ENCODE measurements at places on chromosomes 12 and 14. TPM values are rescaled to one million over a fixed set of nuclear protein-coding genes. Genes with fewer than 3 reads are reported as not detected.
A peak's percentile ranks its signal among the peaks of the same experiment; 100 is the strongest.

GRCh38 chr12:91171476-91171875 is 11.1 kb downstream of the DCN start:
- no peak for DNase-seq

CCDC184 gene
- 0.05 TPM for total RNA-seq

GRCh38 chr14:63852271-63852816 is 460 bp upstream of the SYNE2 start:
- DNase-seq = peak; percentile 26

GRCh38 chr14:106681161-106681560 is 1154.8 kb downstream of the TMEM121 start:
- no peak for DNase-seq

DNA sequence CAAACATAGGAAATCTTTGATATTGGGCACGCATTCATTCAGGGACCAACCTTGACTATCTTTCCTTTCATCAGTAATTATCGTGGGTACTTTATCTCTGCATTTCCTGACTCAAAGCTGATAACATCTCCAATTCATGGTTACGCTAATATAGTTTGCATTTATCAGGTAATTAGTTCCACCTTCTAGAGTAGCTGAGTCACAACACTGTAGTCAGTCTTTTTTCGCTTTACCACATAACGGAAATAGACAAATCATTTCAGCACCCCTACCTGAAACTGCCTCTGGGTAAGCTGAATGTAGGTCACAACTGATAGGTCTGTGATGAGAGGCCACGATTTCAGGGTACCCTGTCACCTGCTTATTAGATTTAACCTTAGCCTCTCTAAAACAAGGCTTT is 36.7 kb upstream of the IL22 start:
- DNase-seq = no peak

ASB2 gene
- total RNA-seq = not detected

DNA sequence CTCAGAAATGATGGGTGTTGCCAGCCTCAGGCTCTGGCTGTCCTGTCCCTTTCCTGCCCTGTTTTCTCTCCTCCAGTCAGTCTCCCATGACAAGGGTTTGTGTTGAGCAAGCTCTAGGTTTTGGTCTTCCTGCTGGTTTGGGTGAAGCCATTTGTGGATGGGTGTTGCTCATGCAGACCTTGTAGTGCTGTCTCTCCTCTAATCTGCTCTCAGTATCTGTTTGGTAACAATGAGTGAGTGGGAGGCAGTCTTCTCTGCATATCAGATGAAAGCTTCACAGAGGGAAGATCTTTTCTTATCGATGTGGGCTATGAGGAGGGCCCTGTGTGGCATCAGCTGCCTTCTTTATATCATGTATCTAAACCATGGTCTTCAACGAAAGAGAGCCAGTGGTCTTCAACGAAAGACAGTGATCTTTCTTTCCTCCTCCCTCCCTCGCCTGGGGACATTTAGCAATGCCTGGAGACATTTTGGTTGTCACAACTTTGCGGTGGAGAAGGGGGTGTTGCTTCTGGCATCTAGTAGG is 3.6 kb downstream of the CMA1 start:
- DNase-seq = no peak

TIGAR gene
- 11.2 TPM for total RNA-seq

CATSPERB gene
- 0.68 TPM for total RNA-seq

SAMD15 gene
- total RNA-seq = 0.88 TPM

GOLGA3 gene
- 139 TPM for total RNA-seq

GRCh38 chr12:85424581-85425348 is 144.7 kb downstream of the ALX1 start:
- DNase-seq = peak; percentile 40

GRCh38 chr14:95725685-95726336 is 11.9 kb upstream of the TCL1A start:
- no peak for DNase-seq

OR11H6 gene
- not detected for total RNA-seq

HOMEZ gene
- total RNA-seq = 6.5 TPM

ABHD4 gene
- 14.3 TPM for total RNA-seq

DNA sequence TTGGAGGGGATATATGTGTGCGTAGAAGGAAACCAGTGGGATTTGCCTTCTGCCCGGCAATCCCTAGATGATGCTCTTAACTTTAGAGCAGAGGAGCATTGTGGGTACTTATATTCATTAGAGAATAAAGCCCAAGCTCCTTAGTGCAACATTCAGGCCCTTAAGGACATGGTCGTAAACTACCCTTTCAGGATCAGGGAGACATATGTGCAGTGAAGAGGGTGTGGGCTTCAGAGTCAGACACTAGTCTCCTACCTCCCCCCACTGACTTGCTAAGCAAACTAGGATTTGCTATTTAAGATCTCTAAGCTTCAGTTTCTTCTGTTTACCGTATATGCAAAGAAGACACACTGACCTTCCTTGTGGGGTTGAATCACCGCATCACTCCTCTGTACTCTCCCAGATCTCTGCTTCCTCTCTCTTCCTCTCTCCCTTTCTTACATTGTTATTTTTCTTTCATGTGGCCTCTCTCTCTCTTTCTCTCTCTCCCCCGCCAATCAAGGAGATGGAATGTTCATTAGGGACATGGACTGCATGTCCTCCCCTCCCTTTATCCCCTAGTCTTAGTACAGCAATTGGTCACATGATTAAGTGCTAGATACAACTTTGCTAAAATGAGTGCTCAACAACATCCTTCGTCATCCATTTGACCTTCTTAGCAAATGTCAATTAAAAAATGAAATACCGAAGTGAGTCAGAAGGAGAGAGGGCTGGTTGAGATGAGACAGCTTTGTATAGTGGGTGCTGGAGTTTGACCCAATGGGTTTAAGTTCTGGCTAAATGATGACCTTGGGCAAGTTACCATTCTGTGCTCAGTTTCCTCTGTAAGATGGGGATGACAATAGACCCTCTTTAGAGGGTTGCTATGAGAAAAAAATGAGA is 91.7 kb downstream of the TMX1 start:
- no peak for DNase-seq

DNA sequence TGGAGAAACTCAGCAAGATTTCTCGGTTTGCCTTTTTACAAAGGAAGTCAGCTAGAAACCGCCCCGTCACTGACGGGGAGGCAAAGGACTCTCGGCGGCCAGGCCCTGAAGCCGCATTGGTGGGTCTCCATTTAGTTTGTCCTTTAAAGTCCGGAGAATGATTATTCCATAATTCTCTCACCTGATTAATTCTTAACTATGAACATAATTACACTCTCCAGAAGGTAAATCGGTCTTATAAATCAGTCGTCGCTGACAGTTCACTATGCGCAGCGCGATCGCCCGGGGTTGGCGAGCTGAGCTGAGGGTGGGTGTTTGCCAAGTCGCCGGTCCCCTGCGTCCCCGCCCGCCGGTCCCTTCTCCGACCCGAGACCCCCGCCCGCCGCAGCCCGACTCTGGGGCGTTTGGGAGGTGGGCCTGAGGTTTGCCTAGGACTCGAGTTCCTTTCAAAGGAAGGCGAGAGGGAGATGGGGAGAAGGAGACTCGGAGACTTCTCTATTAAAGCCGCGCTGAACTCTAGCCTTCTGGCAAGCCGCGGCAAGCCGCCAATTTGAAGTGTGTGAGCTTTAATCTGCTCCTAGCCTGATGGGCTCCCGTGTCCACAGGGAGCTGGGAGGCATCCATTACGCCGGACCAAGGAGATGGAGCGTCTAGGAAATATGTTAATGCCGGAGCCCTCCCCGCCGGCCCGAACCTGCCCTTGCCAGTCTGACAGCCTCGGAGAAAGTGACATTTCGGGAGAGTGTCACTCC is 392.9 kb downstream of the NOVA1 start:
- peak; percentile 27 for DNase-seq

Data from dermis blood vessel endothelial cell (primary cell).